ENCODE measurements at places on chromosomes 11 and 22.

DNA sequence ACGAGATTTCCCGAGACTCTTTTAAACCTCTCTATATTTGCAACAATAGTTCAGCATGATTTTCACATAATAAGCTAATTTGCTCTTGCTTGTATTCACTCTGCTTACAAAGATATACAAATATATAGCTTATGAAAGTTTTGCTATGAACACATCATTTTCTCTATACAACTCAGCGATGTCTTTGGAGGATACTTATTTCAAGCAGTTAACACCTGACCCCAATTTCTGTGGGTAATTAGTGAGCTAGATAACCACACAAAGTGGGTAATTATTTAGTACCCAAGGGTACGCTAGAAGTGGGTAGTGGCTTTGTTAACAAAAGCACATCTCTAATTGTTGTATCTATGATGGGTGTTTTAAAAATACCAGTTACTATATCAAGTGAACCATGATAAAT is 12.3 kb downstream of the BLID start:
- DNase-seq, result no peak

- no peak for DNase-seq
Observed at GRCh38 chr11:105834461-105834860, 187.6 kb downstream of the MSANTD4 start.

- no peak for DNase-seq
Observed at GRCh38 chr11:69320756-69321741, 27.1 kb downstream of the MYEOV start.

- no peak for DNase-seq
Observed at GRCh38 chr22:39251762-39252460, 7.1 kb upstream of the PDGFB start.

- peak; percentile 47 for DNase-seq
Observed at GRCh38 chr11:85941380-85941973, 86.3 kb downstream of the CCDC83 start.

GRCh38 chr22:49113758-49114157 is 713.9 kb downstream of the BRD1 start:
- no peak for DNase-seq

DNA sequence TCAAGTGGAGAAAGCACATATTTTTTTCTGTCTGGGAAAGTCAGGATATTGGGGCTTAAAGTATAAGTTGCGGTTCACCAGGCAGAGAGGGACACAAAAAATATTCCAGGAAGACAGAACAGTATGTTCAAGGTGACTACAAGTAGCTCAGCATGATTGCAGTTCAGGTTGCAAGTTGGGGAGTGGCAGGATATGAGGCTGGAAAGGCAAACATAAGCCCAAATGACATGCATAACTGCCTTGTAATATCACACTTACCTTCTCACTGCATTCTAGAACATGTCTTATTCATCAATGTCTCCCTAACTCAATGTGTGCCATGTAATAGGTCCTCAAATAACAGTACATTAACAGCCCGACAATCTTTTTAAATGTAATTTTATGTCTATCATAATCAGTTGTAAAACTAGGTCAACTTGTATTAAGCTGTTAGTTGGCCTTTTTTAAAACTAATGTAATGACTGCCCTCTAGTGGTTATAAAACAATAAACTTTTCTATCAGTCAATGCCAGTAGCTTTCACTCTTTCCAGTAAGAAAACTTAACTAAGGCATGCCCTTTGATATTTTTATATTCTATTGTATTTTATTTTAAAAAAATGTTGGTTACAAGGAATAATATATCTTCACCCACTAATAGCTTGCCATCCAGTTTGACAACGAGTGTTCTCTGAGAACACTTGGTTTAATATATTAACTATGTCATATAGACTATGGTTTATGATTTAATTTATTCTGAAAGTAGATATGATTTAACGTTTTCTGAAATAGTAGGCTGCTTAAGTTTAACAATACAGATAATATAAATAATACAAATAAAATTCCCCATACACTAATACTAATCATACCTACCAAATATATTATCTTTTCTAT is 39.4 kb upstream of the CFAP300 start:
- DNase-seq, result peak; percentile 21

- DNase-seq, result no peak
Observed at GRCh38 chr22:36397131-36398093, 9.6 kb upstream of the MYH9 start.

Measured in MV-4-11 (cell line).